Gastrocnemius medialis (tissue), 4 donors: ENCODE measurements at places on chromosomes 11 and 22. TPM values are rescaled to one million over a fixed set of nuclear protein-coding genes. Genes with fewer than 3 reads are reported as not detected.

DNA sequence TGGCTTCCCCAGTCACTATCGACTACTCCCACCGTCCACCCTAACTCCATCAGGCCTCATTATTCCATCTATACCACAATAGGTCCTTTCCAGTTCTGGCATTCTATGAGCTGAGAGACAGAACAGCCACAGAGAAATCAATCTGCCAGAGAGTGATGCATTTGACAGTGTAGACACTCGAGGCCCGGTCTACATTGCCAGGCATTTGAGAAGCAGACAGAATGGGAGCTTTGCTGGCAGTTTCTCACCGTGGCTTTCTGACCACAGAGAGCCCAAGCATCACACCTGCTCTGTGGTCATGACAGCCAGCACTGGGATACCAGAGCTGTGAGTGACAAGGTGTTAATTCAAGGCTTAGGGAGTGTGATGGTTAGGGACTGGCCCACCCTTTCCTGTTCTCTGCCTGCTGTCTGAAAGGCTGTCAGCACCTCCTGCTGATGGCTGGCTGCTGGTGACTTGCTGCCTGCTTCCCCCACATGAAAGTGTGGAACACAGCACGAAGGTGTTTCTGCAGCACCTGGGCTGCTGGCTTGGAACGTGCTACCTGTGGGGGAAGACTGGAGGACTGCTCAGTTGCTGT lies 137.8 kb downstream of the KIRREL3 start:
- DNase-seq: no peak

DNA sequence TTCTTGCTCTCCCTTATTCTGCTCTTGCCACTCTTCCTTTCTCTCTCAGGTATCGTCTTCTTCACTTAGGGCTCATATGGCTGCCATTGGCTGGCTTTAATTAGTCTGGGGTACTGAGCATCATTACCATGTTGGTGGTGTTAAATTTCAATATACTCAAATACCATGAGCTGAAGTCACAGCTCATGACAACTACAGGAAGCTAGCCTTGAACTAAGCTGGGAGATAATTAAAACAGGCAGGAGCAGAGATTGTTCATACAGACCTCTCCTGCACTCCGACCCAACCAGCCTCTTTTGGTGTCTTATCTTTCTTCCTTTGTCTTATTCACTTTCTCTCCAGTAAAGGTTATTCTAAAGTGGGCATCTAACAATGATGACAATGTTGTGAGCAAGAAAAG lies 130.9 kb upstream of the BLID start:
- DNase-seq: no peak

Gene ACP2
- total RNA-seq: 36.2 TPM

DNA sequence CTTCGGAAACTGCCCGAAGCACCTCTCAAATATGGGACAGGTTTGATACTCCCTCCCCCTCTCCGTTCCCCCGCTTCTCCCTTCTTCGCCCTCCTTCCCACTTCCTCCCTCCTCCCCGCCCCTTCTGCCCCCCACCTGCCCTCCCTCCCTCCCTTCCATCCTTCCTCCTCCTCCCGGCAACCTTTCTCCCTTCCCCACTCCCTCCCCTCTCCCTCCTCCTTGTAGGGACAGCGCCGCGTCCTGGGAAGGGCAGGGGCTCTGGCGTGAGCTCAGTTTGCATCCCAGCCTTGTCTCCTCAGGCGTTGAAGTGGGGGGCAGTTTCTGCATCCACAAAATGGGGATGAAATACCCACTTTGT lies 6.1 kb upstream of the NFAM1 start:
- DNase-seq: no peak

- peak; percentile 44 for DNase-seq
These were observed 56.9 kb upstream of the PRSS23 start for GRCh38 chr11:86743223-86744118.

DNA sequence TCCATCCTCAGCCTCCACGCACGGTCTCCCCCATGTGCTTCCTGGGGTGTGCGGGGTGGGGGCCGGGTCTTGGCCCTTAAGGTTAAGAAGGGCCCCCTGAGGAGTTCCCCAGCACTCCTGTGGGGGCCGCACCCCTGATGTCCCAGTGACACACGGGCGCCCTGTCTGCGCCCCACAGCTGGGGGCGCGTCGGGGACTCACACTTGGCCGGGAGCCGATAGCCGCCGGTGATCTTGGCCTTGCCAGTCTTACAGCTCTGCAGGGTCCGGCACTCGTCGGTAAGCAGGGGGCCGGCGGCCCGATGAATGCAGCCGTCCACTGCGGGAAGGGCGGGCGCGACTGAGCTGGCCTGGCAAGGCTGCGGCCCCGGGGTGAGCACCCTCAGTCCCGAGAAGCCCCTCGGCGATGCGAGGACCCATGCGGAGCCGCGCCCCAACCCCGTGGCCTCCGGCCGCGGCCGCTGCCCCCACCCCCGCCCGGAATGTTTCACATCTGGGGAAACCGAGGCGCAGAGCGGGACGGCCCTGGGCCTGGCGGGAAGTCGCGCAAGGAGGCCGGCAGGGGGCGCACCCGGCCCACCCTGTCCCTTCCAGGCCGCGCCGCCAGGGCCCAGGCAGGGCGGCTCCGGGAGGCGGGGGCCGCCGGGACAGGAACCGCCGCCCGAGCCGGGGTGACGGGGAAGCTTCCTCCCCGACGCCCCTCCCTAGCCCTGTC lies 13.9 kb downstream of the OTUB1 start:
- DNase-seq: no peak

GRCh38 chr11:45265969-45266675 lies 20.0 kb downstream of the SYT13 start:
- no peak for DNase-seq

- no peak for DNase-seq
These were observed 269.4 kb upstream of the FAT3 start for GRCh38 chr11:91955206-91955605.

GRCh38 chr11:129967996-129968395 lies 34.6 kb downstream of the PRDM10 start:
- no peak for DNase-seq
